ENCODE measurements at places on chromosomes 12 and 14. TPM values are rescaled to one million over a fixed set of nuclear protein-coding genes. Genes with fewer than 3 reads are reported as not detected.

DNA sequence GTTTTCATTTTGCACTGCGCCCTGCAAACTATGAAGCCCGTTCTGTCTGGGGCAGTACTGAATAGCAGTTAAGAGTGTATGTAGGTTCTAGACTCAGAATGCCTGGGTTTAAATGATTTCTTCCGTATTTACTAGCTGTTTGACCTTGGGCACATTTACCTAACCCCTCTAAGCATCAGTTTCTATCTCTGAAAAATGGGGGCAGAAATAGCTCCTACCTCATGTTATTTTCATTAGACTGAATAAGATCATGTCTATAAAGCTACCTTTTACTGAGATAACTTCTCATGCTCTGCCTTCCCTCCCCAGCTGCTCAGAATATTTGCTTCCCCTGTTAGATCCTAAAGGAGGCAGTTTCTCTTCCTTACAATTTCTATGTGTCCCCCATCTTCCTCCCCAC, 5.7 kb downstream of the PAH start:
- no peaks in the 10 kb centered on the region for H3K4me1 ChIP-seq
- H3K27me3 ChIP-seq = no peaks in the 10 kb centered on the region
- no peak overlapping the region for H3K27ac ChIP-seq
- H3K4me3 ChIP-seq = no peak overlapping the region

DNA sequence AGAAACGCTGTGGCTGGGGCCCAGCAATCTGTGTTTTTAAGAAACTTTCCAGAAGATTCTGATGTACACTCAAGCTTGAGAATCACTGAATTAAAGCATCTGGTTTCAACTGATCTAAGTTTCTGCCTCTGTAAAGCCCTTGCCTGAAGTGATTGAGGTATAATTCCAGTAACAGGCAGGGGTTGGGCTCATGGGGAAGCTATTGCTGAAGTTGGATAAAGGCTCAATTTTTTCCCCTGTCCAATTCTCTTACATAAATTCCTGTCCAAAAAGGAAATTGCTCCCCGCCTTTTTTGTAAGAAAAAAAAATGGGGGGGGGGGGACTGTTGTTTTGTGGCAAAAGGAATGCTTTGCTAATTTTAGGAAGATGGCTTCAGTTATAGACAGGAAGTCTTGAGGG, 337.4 kb downstream of the NUAK1 start:
- no peak for DNase-seq
- H3K36me3 ChIP-seq = no peaks in the 10 kb centered on the region
- no peaks in the 10 kb centered on the region for H3K27me3 ChIP-seq
- H3K4me1 ChIP-seq = no peaks in the 10 kb centered on the region
- H3K4me3 ChIP-seq = no peak overlapping the region
- H3K27ac ChIP-seq = no peak overlapping the region

DYRK2 gene
- 15.1 TPM for total RNA-seq

EGLN3 gene
- 13.0 TPM for total RNA-seq

- H3K36me3 ChIP-seq = no peaks in the 10 kb centered on the region
- H3K4me3 ChIP-seq = no peak overlapping the region
- no peaks in the 10 kb centered on the region for H3K27me3 ChIP-seq
- H3K27ac ChIP-seq = no peak overlapping the region
- no peak for DNase-seq
- no peaks in the 10 kb centered on the region for H3K4me1 ChIP-seq
Observed at GRCh38 chr14:78986989-78987388, 816.8 kb downstream of the NRXN3 start.

TAS2R43 gene
- total RNA-seq = not detected

DNA sequence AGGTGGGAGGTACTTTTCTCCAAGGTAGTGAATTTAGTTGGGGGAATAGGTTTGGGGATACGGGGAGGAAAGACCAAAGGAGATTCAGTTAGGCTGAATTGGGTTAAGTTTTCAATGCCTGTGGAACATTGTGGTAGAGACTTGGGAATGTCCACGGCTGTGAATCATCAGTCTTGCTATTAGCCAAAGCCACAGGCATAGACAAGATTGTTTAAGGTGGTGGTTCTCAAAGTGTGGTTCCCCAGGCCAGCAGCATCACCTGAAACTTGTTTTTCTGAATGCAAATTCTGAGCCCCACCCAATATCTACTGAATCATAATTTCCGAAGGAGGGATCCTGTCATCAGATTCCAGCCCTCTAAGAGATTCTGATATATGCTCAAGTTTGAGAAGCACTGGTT, 316.2 kb downstream of the EGLN3 start:
- no peak for DNase-seq
- H3K27ac ChIP-seq = no peak overlapping the region
- no peaks in the 10 kb centered on the region for H3K27me3 ChIP-seq
- no peaks in the 10 kb centered on the region for H3K36me3 ChIP-seq

TPH2 gene
- not detected for total RNA-seq

DNA sequence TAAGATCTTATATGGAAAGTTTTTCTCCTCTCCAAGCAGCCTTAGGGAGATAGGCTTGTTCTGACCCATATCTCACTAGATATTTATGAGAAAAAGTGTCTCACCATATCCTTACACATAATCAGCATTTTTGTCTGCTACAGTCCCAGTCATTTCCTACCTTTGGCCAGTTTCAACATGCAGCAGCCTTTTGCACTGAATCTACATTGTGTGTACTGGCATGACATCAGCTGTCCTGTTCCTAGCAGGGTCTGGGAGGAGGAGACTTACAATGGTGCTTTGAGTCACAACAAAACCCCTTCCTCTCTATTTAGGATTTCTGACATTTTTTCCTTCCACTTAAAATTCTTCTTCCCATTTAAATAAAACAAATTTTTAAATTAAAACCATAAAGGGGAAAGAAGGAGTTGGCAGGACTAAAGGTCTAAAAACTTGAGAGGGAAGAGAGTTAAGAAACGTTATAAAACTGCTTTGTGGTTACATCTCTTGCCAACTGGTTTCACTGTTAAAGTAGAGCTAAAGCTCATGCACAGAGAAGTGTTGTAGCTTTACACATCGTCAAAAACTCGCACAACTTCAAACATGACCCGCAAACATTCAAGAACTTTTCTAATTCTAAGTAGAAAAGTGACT, 53.3 kb upstream of the CERS5 start:
- H3K27me3 ChIP-seq = no peaks in the 10 kb centered on the region
- peaks cover 5% of the 10 kb centered on the region for H3K36me3 ChIP-seq
- no peak for DNase-seq
- H3K4me1 ChIP-seq = peaks cover 7% of the 10 kb centered on the region
- peak overlapping the region; percentile 48 for H3K4me3 ChIP-seq

GRCh38 chr12:71599210-71599609, 64.4 kb downstream of the ZFC3H1 start:
- DNase-seq = no peak
- no peaks in the 10 kb centered on the region for H3K36me3 ChIP-seq
- H3K27ac ChIP-seq = no peak overlapping the region
- H3K4me3 ChIP-seq = no peak overlapping the region
- H3K27me3 ChIP-seq = no peaks in the 10 kb centered on the region

GRCh38 chr12:52045794-52046199, 5.4 kb upstream of the NR4A1 start:
- H3K27me3 ChIP-seq = no peaks in the 10 kb centered on the region
- no peak overlapping the region for H3K27ac ChIP-seq
- DNase-seq = no peak

DNA sequence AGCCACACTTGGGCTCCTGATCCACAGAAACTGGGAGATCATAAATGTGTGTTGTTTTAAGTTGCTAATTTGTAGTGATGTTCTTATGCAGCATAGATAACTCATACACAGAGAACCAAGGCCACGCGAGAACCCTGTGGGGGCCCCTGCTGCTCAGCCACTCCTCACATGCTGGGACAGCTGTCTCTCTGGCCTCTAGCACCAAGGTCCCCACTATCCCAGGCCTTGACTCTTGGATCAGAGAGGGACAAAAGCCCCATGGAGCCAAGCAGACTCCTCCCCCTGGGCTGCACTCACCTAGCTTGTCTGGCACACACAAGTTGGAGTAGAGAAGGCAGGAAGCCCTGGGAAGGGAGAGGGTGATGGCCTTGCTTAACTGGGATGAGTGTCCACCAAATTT, 11.3 kb downstream of the PLD4 start:
- peaks cover 42% of the 10 kb centered on the region for H3K27me3 ChIP-seq
- H3K36me3 ChIP-seq = no peaks in the 10 kb centered on the region
- no peak overlapping the region for H3K4me3 ChIP-seq
- no peak overlapping the region for H3K27ac ChIP-seq

DNA sequence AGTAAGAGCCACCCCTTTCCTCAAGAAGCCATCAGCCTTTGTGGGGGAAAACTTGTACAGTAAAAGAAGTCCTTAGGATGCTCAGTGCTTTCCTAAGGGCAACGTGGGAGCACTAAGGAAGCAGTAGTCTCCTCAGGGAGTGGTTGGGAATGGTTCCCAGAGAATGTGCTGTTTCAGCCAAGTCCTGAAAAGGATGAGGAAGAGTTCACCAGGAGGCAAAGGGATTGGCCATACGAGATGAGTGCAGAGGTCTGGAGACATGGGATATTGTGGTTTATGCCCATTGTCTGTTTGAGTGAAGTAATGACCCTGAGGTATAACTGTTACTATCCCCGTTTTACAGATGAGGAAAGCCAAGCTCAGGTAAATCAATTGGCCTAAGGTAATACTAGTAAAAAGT, 86.0 kb upstream of the ATF1 start:
- no peak overlapping the region for H3K4me3 ChIP-seq
- no peak overlapping the region for H3K27ac ChIP-seq
- H3K36me3 ChIP-seq = peaks cover 61% of the 10 kb centered on the region
- no peaks in the 10 kb centered on the region for H3K4me1 ChIP-seq
- no peak for DNase-seq

DNA sequence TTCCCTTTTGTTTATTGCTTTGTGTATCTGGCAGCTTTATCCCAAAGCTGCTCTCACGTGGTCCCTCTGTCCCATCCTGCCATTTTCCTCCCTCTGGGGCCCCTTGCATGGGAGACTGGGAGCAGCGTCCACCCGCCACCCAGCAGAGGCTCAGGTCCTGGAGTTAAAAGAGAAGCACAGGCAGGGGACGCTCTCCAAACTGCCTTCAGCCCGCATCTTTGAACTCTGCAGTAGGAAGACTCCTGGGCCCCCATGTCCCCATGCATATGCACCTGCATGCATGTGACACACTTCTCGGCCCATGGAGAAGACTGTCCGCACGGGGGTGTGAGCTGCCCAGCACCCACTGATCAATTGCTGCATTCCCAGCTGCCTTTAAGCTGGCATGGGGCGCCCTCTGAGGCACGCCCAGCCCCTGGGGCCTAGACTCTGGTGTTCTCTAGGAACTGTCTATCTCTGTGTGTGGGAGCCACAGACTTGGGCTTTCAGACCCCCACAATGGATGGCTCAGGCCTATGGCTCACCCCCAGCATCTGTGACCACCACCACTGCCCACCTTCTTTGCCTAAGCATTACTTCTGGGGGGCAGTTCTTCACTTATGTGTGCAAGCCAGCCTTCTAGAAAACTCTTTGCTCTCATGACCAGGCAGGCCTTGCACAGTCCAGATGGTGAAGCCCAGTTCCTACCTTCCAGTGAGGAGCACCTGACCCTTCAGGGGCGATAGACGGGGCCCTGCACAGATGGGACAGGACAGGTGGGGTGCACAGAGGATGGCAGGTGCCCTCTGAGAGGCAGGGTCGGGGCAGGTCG, 96.1 kb upstream of the DIO3 start:
- peaks cover 63% of the 10 kb centered on the region for H3K27me3 ChIP-seq
- H3K36me3 ChIP-seq = no peaks in the 10 kb centered on the region
- H3K27ac ChIP-seq = no peak overlapping the region
- no peaks in the 10 kb centered on the region for H3K4me1 ChIP-seq

KRT74 gene
- total RNA-seq = not detected
